ENCODE measurements at places on chromosomes 1 and 21.

- DNase-seq, result peak; percentile 71
Observed at GRCh38 chr1:1059494-1060280, 14.4 kb downstream of the RNF223 start.

GRCh38 chr1:201944002-201944401 is 2.3 kb downstream of the LMOD1 start:
- no peak for DNase-seq

DNA sequence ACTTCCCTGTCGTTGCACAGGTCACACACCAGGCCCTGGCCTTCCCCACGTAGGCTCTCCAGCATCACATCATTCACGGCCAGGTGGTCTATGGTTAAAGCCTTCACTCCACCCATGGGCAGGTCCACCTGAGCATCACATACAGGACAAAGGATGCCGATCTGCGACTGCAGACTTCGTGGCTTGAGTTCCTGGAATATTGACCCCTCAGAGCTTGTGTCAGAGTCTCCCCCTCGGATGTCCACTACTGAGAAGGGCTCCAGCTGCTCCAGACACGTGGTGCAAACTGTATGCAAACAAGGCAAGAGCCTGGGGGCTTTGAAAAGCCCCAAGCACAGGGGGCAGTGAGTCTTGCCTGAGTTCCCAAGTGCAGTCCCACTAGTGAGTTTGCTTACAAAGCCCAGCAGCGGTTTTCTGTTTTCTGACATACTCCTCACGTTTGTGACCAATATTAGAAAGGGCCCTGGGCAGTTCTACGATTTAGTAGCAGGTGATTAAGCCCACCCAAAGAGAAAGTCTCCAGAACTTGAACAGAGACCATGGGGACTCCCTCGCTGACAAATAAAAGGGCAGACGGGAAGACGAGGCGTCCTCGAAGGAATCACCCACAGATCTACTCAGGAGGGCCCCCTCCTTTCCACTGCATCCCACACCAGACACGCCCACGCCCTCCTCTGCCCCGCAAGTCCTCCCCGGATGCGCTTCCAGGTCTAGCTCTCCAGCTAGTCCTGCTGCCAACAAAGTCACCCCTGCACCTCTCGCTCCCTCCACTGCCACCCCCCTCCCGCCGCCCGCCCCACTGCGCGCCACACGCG is 568 bp downstream of the TRIM45 start:
- DNase-seq, result no peak

DNA sequence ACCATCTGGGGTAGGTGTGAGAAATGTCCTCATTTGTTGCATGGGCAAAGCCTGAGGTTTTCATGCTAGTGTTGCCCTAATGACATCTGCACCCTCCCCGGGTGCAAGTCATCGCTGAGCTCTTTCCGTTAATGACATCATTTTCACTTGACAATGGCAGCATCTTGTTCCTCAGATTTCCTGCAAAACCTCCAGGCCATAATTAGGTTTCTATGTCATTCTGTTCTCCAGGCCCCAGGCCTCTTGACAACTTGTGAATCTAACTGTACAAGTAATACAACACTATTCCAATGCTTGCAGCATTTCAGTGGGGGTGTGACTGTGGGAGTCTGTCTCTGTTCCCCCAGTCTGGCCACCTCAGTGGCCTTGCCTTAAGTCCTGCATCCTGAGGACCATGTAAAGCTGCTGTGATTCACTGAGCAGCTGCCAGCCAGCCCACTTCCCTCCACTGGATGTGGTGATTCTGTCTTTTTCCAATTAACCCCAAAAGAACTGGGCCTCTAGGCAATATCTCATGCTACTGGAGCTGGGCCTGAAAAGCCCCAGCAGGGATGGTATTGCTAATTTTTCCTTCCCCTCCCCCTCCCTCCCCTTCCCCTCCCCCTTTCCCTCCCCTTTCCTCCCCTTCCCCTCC is 22.8 kb downstream of the RAB7B start:
- DNase-seq, result no peak
